ENCODE measurements at places on chromosomes 7 and 10.

GRCh38 chr7:46838463-46838862 lies 743.4 kb downstream of the TNS3 start:
- DNase-seq, result no peak

GRCh38 chr10:60140651-60141632 lies 234.6 kb upstream of the CCDC6 start:
- DNase-seq, result peak; percentile 90

- DNase-seq, result no peak
Observed at GRCh38 chr10:102505462-102506115, 1.8 kb downstream of the SUFU start.

DNA sequence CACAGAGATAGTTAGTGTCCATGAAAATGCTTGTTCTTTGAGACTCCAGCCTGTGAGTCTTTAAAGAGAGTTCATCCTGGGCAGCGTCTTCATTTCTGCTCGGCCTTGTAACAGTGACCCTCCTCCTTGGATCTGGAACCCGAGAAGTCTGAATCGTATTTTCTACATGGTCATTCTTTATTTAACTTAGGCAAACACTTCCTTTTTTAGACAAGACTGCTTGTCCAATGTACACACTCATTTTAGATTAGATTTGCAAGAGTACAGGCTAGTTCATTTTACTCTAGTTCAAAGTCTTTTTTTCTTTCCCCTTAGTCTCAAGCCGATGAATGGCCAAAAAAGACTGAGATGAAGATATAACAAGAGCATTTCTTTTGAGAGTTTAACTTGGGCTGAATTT lies 133.5 kb downstream of the CHN2 start:
- no peak for DNase-seq

- DNase-seq, result no peak
Observed at GRCh38 chr7:81165070-81165469, 246.2 kb upstream of the SEMA3C start.

GRCh38 chr7:93016681-93017381 lies 100.9 kb downstream of the SAMD9 start:
- no peak for DNase-seq

DNA sequence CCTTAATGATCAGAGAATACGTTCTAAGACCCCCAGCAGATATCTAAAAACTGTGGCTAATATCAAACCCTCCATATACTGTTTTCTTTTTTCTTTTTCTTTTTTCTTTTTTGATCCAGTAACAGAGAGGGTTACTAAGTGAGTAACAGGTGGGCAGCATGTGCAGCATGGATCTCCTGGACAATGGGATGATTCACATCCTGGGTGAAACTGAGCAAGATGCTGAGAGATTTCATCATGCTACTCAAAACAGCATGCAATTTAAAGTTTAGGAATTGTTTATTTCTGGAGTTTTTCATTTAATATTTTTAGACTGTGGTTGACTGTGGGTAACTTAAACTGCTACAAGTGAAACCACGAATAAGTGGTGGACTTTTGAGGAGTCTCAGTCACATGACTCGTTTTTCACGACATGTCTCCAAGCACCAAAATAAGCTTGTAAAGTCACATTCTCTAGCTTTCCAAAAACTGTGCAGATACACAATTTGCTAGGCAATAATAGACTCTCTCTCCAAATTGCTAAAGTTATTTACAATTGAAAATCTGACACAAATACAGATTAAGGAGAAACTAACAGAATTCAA lies 716.2 kb downstream of the NXPH1 start:
- no peak for DNase-seq

GRCh38 chr7:99374111-99375064 lies at the start of gene ARPC1B:
ARPC1B (plus strand) TSS chr7:99374730; CDS start chr7:99385715, 10,985 bp downstream.
- no peak for DNase-seq

DNA sequence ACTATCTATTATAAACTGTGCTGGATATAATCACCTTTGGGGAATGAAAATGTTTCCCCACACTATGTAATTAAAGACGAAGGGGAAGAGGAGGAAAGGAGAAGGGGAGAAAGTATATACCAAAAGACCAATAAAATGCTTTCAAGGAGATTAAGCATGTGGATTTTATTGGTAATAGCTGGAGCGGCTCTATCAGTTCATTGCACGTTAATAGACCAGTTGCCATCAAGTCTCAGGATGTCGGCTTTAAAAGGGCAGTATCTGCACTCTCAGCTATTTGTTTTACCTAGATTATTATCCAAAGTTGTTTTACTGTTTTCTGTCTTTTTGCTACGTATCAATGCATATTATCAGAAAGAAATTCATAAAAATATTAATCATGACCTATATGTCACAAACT lies 9.0 kb downstream of the ETV1 start:
- DNase-seq, result no peak

DNA sequence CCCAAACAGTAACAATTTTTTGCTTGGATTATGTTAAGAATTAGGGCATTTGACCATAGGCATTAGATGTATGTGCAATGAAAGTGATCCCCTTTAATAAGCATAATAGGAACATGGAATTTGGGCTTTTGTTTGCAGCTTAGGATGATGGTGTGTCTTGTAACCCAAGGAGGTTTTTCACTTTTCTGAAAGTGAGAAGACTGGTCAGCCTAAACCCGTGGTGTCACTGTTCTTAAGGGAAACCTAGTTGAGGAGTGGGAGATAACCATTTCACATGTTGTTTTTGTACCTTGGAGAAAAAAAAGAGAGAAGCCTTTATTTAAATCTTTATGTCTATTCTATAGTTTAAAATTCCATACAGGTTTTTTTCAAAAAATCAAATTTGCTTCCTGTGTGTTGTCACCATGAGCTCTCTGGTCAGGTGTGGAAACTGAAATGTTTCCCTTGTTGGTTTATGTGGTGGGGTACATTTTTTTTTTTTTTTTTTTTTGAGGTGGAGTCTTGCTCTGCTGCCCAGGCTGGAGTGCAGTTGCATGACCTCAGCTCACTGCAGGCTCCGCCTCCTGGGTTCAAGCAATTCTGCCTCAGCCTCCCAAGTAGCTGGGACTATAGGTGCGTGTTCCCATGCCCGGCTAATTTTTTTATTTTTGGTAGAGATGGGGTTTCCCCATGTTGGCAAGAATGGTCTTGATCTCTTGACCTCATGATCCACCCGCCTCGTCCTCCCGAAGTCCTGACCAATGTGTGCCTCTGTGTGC lies 7.7 kb downstream of the CCM2 start:
- no peak for DNase-seq

- no peak for DNase-seq
Observed at GRCh38 chr7:3486841-3487240, 185.8 kb downstream of the SDK1 start.

DNA sequence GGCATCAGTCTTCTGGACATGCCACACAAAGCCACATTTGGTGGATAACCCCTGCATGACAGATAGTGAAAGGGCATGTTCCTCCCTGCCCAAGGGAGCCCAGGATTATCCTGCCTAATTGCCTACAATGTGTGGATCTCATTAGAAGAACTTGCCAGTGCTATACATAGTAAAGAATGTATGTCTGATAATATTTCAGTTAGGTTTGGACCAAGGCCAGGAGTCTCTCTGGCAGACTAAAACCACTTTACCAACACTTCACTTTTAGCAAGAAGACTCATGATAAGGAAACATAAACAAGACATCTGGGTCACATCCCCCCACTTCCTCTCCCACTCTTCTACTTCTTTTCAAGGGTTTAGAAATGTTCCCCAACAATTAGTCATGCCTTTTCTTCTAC lies 196.7 kb downstream of the MTERF1 start:
- peak; percentile 67 for DNase-seq

GRCh38 chr7:151024435-151025056 lies at the start of gene ATG9B:
ATG9B (minus strand) TSS chr7:151024494; CDS start chr7:151024423, 71 bp downstream.
- no peak for DNase-seq

DNA sequence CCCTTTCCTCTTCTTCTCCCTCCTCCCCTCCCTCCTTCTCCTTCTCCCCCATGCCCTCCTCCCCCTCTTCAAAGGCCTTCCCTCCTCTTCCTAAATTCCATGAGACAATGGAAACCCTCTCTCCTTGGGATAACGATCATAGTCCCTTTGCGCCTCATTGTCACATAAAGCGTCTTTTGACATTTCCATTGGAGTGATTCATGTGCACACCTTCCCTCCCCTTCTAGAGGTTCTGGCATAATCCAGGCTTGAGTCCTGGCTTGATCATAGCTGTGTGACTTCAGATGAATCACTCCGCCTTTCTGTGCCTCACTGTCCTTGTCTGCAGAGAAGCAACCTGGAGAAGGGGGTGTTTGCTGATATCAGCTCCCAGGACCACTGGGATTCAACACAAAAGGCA lies 204.2 kb downstream of the TNS3 start:
- no peak for DNase-seq

- peak; percentile 1 for DNase-seq
Observed at GRCh38 chr10:93710333-93710909, 8.0 kb upstream of the FRA10AC1 start.

- no peak for DNase-seq
Observed at GRCh38 chr10:30974773-30975415, 56.8 kb downstream of the ZNF438 start.

Data from NCI-H2171 treated with DMSO at 0.1 percent for 48 hours (cell line).